NCI-H460 (cell line): ENCODE measurements at places on chromosomes 1 and 21. TPM values are rescaled to one million over a fixed set of nuclear protein-coding genes. Genes with fewer than 3 reads are reported as not detected.

GRCh38 chr1:106846656-106847055, 209.8 kb upstream of the PRMT6 start:
- no peak for DNase-seq

GRCh38 chr1:202376247-202376646, 27.7 kb downstream of the PPP1R12B start:
- DNase-seq, result peak; percentile 72

GPR25 gene
- not detected in 2 replicates for total RNA-seq

- DNase-seq, result peak; percentile 86
These were observed 14.0 kb downstream of the HSF2BP start for GRCh38 chr21:43645136-43645891.

OXCT2 gene
- total RNA-seq, result 0.46 and 0.74 TPM in 2 replicates

KDM5B gene
- 40.1 and 46.3 TPM in 2 replicates for total RNA-seq
